Activated naive CD8-positive, alpha-beta T cell treated with anti-CD3 and anti-CD28 coated beads, Interleukin-2, amount 10 ng/mL, durations not matched to agents 7 days and 5 days (primary cell): ENCODE measurements at places on chromosomes 7 and 10.

- no peak for DNase-seq
Measured at GRCh38 chr7:142709921-142710320, 39.4 kb upstream of the PRSS1 start.

DNA sequence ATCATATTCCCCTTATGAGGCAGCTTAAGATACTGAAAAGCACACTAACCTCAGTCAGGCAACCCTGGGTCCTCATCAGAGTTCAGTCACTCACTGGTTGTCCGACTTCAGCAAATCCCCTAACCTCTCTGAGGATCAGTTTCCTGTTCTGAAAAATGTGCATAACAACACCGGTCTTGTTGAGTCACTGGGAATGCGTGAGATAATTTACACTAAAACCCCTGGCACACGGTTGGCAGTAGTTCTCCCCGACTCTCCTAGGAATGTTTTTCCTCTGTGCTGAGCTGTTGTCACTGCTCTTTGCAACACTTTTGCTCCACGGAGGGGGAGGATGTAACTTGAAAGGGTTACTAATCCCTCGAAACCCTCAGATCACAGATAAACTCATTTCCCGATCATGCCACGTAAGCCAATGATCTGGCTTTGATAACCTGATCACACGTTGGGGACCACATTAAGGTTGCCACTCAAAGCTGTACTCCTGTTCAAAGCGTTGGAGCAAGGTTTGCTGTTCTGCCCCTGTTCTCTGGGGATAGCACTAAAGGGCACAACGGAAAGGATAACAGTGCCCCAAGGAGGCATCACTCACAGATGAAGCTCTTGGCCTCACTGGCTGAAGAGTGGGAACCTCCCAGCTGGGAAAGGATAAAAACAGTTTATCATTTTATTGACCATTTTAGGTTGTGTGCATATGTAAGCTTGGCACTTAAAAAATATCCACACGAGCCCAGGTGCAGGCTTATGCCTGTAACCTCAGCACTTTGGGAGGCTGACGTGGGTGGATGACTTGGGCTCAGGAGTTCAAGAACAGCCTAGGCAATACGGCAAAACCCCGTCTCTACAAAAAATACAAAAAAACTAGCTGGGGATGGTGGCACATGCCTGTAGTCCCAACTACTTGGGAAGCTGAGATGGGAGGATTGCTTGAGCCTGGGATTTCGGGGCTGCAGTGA, 5.0 kb upstream of the RBM17 start:
- no peak for DNase-seq

- no peak for DNase-seq
Measured at GRCh38 chr7:113246738-113247137, 128.4 kb upstream of the SMIM30 start.

DNA sequence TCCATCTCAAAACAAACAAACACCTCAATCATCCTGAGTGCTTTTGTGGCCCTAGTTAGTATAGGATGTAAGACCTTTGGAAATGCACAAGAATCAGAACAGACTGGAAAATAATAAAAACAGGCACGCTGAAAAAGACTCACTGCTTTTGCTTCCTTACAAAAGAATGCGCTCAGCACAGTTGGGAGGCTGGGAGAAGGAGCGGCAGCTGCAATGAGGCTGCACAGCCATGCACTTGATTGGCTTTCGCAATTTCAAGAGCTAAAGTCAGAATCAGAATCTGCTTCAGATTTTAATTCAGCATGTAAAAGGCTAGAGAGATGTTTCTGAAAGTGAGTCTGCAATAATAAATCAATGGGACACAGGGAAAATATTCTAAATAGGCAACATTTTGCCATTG, 97.2 kb downstream of the FRMD4A start:
- DNase-seq = no peak

DNA sequence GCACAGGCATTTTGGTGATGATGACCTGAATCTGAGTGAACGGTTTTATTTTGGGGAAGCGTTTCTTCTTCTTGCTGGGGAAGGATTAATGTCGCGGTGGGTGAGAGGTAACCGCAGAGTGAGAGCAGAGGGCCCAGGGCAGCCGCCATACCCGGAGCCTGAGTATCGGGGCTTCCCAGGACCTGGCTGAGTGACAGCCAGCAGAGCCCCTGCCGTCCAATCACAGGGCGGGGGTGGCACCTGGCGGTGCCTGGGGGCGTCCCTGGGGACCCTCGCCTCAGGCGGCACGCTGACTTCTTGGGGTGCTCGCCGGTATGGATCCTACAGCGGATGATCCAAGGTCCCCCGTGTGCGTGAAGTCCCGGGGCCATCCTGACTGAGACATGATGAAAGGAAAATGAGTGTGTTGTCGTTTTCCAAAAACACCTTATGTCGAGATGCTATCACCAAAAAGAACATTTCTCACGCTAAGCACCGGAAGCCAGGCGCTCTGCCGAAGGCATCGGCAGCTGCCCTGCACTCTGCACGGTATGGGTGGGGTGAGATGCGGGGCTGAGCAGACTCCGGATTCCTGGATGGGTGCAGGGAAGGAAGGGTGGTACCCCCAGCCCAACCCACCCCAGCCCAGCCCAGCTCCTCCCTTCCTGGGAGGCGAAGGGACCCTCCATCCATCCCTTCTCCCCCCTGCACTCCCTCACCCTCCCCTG, 227.9 kb upstream of the SHH start:
- no peak for DNase-seq

GRCh38 chr10:22714479-22715289, at the start of gene PIP4K2A:
TSS of gene PIP4K2A (minus strand) at chr10:22714578. CDS start at chr10:22714326, 252 bp downstream.
- peak; percentile 90 for DNase-seq

DNA sequence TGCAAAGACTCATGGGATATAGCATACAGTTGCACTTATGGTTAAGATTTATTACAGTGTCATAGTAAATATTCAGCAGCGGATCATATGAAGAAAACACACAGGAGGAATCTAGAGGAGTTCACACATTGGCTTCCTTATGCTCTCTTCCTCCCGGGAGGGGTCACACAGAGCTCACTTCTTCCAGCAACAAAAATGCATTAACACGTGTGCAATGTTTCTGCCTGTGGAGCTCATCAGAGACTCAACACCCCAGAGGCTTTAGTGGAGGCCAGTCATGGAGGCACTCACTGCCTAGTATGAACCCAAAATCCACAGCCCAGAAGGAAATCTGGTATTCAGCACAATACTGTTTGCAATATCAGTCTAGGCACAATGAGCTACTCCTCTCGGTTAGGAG, 202.8 kb upstream of the PRSS1 start:
- DNase-seq = no peak

DNA sequence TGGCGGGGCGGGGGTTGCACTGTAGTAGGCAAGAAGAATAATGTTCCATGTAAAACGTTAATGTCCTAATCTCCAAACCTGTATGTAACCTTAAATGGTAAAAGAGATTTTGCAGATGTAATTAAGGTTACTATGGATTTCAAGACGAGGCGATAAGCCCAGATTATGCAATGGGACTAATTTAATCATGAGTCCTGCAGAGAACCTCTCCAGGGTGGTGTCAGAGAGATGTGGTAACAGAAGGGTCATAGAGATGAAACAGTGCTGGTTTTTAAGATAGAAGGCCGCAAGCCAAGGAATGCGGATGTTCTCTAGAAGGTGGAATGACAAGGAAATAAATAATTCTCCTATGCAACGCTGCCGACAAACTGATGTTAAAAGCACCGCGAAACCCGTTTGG, 57.1 kb downstream of the UBE3C start:
- DNase-seq = no peak

DNA sequence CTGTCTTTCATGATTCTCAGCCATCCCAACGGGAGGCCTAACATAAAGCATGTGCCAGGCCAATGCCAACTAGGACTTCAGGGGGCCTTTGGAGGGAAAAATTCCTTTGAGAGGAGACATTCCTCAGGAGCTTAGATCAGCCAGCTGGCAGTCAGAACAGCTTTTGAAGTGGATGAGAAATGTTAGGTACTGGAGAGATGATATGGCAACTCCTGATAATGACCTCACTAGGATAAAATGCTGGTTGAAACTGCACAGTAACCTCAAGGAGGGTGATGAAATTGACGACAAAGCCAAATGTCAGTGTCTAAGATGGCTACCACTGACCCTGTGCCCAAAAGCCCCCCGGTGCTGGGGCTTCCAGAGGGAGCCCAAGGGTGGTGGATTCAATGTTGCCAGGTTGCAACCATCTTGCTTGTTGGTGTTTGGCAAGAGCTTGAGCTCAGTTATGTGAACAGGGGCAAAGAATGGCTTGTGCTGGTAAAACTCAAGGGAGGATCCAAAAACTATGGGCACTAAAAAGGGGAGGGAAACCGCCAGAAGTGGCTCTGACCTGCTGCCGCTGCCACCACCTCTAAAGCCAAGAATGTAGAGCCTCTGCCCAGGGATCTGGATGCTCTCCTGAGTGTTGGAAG, 121.2 kb downstream of the UBE2H start:
- DNase-seq = no peak

DNA sequence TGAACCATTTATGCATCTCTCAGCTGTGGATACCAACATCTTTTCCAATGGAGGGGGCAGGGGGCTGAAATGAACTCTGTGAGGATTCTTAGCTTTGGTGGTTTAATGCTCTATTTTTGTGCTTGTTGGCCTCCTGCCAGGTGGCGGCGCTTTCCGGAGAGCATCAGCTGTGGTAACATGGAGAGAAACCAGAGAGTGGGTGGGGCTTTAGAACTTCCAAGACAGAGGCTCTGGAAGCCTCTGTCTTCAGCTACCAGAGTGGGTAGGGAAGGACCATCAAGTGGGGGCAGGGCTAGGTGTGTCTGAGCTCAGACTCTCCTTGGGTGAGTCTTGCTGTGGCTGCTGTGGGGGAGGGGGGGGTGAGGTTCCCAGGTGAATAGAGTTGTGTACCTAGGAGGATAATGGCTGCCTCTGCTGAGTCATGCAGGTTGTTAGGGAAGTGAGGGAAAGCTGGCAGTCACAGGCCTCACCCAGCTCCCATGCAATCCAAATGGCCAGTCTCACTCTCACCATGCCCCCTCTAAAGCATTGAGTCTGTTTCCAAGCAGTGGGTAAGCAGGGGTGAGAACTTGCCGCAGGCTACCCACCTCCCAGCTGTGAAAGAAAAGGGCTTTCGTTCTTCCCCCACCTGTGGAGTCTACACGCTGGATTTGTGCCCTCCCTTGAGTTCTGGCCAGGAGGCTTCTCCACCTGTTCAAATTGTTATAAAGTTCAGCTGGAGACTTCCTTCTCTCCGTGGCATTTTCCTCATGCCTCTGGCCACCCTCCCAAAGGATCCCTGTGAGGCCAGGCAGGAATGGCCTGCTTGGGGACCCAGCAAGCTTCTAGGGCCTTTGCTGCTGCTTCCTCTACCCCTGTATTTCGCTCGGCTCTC, 527.0 kb downstream of the NEBL start:
- DNase-seq = no peak

DNA sequence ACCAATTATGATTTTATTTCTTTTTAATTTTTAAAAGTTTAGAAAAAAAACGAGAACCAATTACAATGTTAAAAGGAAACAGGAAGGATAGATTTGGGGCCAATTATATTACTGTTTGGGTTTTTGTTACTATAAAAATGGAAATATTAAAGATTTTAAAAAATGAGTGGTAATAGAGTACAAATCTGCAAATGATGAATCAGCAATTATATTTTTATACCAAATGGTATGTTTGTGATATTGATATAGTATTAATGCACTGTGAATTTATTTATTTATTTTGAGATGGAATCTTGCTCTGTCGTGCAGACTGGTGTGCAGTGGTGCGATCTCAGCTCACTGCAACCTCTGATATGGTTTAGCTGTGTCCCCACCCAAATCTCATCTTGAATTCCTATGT, 11.5 kb upstream of the GARIN1A start:
- DNase-seq = no peak

DNA sequence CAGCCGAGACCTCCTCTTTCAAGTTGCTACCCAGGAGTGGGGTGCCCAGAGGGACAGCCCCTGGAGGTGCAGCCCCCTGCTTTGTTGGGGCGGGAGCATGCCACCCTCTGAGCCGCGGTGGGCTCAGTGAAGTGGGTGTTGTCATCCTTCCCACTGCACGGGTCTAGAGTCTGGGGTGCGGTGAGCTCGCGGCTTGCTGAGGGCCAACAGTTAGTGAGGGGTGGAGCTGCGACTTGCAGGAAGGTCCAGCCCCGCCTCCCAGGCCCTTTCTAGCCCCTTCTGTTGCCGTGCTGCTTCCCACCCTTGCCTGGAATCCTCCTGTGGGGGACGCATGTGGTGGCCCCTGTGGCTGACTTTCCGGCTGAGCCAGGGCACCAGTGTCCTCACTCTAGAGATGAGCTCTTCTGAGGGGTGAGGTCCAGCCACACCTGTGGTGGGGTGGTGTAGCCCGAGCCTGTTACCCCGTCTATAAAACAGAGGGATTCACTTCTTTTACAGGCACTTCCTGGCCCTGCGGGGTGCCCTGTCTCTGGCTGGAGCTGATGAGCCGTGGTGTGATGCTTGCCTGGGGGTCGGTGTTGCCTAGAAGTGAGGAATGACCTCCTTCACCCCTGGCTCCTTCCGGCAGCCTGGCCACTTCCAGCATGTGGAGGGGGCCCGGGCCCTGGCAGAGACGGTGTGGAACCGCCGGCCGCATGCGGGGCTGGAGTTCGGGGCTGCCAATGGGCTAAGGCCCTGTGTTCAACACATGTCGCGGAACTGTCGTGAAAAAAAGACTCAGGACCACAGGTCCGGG, 127.9 kb downstream of the FAM53B start:
- DNase-seq = no peak

DNA sequence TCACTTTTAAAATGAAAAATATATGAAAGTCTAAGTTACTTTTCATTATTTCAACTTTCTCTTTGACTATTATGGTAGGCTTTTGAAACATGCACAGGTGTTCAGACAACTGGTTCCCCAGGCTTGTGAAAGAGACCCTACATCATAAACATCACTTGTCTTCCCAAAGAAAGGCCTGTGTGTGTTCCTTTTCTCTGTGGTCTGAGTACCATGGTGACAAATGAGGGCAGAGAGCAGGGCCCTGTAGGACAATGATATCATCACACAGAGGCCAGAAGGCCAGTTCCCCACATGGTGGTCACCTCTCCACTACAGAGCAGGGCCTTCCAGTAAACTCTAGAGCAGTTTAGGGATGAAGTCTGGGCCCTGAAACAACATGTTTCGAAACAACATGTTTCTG, 288.8 kb downstream of the USP6NL start:
- no peak for DNase-seq

DNA sequence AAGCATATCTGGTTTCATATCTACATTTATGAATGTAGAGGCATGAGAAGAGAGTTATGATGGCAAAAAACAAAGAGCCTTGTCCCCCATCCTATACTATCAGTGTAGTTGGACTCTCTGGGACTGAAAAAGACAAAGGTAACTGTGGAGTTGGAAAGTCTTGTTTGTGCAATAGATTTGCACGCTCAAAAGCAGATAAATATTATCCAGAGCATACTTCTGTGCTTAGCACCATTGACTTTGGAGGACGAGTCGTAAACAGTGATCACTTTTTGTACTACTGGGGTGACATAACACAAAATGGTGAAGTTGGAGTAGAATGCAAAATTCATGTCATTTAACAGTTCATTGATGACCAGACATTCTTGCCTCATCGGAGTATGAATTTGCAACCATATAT, 85.2 kb upstream of the EGFR start:
- DNase-seq = no peak

- DNase-seq = no peak
Measured at GRCh38 chr10:71094712-71095390, 117.5 kb upstream of the UNC5B start.
